ENCODE measurements at places on chromosomes 5 and 9.

GRCh38 chr5:152271420-152271819 lies 133.7 kb downstream of the NMUR2 start:
- DNase-seq, result no peak

GRCh38 chr5:158591301-158591863 lies 508.3 kb downstream of the EBF1 start:
- no peak for DNase-seq

- no peak for DNase-seq
Observed at GRCh38 chr5:101626572-101626971, 669.5 kb downstream of the SLCO4C1 start.

DNA sequence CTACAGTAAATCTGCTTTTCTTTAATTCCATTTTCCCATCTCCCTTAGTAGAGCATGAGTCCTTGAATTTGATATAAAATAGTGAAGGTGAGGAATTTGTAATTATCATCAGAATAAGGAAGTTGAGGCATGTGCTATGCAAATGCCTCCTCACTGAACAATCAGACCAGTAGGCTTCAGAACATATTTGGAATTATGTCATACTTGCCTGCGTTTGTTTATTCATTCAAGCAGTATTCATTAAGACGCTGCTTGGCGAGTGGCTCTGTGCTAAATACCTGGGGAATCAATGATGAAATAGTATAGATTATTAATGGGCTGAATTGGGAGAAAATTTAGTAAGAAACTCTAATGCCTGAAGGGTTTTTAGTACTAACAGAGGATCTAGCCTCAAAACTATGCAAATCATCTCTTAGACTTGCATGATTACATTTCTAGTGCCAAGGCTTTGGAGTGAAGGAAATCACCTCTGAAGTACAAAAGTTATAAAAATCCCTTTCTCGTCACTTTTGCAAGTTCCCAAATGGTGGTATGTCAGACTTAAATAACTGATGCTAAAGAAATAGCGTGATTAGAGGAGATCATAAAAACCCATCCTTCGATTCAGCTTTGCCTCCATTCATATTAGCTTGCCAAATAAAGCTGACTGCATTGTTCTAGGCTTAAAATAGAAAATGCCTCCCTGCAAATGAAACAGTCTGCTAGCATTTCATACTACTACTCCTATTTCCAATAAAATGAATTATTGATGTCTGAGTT lies 141.7 kb downstream of the PCSK5 start:
- DNase-seq, result no peak

- no peak for DNase-seq
Observed at GRCh38 chr5:36158144-36158543, 6.2 kb downstream of the SKP2 start.

DNA sequence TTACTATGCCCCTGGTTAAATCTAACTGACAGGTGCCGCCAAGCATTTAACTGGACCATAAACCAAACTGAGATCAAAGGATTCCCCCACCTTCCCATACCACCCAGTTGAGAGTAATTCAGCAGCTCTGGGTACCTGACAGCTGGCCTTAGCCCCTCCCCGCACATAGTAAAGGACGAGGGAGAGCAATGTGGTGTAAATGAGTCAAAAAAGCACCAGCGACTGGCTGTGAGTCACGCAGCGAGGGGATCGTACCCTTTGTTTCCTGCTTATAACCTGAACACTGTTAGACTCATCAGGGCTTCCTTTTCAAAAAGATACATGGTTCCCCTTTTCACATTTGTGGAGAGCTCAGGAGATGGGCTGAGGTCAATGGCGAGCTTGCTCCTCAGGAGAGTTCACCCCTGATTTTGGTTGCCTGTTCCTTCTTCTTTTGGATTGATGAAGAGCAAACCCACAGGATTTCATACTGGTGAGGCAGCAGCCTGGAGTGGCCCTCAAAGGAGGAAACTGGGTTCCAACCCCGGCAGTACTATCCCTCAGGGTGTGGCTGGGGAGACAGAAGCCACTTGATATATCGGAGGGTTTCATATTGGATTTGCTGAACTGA lies 71.5 kb downstream of the ANKRD33B start:
- DNase-seq, result no peak

DNA sequence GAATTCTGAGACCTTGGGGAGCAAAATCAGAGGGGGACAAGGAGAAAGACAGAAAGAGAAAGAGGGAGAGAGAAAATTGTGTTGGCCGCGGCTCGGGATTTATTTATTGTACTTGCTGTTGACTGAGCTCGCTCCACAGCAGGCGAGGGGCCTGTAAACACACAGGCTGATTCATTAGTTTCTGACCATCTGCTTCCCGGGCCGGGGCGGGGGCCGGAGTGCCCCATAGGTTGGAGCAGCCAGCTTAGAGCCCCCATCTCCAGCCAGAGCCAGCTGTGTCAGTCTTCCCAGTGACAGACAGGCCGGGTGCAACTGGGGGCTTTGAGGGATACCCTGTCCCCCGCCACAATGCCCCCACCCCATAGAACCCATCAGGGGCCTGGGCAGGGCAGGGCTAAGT lies 30.9 kb downstream of the NTNG2 start:
- DNase-seq, result no peak

- peak; percentile 66 for DNase-seq
Observed at GRCh38 chr5:32193591-32193990, 19.5 kb upstream of the GOLPH3 start.

- no peak for DNase-seq
Observed at GRCh38 chr5:121292664-121293063, 559.0 kb upstream of the FTMT start.

DNA sequence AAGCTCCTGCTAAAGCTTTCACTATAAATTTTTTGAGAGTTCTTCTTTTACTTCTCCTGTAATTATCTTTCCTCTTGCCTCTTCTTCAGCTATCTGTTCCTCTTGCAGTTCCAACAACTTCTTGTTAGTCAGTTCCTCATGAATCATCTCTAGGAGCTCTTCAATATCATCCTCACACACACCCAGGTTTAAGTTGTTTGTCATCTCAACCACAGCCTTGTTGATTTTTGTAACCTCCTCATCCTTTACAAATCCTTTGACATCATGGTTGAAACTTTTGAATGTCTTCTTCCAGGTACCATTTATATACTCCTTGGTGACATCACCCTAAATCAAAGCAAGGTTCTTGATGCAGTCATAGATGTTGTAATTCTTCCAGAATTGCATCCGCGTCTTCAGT lies 106.3 kb upstream of the MAMDC2 start:
- no peak for DNase-seq

- no peak for DNase-seq
Observed at GRCh38 chr9:85425153-85425611, 316.6 kb downstream of the AGTPBP1 start.

DNA sequence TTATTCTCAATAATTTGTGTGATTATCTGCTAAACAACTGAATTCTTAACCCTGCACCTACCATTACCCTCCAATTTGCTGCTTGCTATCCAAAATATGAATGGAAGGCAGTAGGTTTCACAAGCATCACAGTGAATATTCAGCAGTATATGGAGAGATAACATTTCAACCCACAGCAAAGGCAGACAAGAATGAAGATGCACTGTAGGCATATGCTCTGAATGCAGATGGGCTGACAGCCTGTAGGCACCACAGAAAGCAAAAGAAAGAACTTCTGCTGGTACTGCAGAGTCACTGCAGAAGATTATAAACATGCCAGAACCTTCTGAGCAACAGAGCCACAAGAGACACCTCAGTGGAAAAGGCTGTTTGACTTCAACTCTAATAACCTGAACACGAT lies 63.6 kb upstream of the SLC12A2 start:
- no peak for DNase-seq

GRCh38 chr9:69149321-69149807 lies 24.7 kb upstream of the TJP2 start:
- no peak for DNase-seq

DNA sequence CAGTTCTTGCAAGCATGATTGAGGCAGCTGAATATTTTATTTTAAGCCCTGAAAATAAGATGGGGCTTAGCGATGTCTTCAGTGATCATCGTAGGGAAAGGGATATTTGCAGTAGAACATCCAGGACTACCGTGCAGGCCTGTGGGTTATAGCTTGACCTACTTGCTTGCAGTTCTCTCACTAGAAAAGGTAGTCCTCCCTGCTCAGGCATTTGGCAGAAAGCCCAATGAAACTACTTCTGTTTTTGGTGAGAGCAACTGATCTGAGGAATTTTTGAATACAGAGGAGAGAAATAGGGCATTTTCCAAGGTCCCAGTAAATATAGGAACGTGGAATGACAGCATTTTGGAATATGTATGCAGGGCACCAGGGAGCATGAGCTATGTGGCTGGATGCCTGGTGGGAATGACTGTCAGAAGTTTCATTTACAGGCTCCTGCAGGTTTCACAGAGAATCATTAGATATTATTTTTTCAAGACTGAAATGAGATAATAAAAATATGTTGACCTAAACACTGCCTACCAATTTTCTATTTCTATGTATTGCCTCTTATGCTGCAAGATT lies 417.9 kb upstream of the ACTBL2 start:
- DNase-seq, result no peak

DNA sequence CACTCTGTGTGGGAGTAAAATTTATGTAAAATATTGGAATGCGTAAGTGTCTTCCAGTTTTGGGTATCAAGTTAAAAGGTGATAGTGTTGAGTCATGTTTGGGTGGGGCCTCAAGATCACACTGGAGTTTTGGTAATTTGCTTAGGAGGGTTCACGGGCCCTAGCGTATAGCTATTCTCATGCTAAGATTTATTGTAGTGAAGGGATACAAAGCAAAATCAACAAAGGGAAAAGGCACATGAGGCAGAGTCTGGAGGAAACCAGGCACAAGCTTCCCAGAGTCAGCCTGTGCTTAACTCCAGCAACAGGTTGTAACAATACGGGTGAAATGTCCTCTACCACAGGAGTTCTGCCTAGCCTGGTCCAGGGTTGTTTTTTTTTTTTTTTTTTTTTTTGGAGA lies 20.2 kb downstream of the HSPA4 start:
- DNase-seq, result no peak

DNA sequence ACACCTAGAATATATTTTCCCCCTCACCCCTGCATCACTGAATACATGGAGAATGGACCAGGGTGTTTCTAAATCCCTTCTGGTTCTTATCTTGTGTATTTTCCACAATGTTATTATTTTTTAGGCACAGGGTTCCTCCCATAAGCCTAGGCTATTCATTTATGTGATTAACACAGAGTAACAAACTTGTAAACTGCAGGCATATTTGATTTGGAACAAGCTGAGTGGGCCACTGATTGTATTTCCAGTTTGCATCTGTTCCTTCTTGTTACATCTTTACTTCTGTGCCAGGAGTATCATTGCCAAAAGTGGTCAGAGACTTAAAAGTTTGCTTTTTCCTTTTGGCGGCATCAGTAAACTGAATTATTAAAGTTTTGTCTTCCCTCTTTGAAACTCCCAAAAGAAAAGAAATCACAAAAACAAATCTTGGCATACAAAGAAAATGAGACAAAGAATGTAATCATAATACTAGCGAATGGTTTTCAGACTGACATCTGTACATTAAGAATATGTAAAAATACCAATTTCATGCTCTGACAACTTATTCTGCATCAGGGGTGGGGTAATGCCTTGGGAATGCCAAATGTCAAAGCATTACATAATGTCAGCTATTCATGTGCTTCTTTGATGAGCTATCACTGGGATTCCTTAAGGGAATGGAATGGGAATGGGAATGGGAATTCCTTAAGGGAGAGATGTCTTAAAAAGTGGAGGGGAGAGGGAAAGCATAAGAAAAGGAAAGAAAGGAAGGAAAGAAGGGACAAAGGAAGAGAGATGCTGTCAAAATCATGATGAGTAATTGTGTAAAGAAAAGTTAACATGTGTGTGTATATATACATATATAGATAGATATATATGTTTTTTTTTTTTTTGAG lies 22.2 kb upstream of the PAX5 start:
- no peak for DNase-seq

DNA sequence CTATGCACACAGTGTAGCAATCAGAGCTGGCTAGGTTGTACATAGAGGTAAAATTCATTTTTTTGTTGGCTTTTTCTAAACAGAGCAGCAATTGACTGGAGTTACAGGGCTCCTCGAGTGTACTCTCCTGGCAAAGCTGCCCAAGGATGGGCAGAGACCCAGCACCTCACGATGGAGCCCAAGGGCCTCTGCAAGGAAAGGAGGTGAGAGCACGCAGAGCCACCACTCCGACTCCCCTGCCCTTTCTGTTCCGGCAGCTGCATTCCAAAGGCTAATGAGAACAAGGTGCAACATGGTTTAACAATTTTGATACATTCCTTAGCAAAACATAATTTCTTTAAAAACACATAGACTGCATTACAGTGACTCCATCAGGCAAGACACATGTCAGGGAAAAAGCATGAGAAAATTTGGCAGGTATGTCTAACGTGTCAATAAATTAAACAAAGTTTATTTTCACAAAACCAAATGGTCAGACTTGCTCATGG lies 47.5 kb downstream of the SAXO1 start:
- no peak for DNase-seq

DNA sequence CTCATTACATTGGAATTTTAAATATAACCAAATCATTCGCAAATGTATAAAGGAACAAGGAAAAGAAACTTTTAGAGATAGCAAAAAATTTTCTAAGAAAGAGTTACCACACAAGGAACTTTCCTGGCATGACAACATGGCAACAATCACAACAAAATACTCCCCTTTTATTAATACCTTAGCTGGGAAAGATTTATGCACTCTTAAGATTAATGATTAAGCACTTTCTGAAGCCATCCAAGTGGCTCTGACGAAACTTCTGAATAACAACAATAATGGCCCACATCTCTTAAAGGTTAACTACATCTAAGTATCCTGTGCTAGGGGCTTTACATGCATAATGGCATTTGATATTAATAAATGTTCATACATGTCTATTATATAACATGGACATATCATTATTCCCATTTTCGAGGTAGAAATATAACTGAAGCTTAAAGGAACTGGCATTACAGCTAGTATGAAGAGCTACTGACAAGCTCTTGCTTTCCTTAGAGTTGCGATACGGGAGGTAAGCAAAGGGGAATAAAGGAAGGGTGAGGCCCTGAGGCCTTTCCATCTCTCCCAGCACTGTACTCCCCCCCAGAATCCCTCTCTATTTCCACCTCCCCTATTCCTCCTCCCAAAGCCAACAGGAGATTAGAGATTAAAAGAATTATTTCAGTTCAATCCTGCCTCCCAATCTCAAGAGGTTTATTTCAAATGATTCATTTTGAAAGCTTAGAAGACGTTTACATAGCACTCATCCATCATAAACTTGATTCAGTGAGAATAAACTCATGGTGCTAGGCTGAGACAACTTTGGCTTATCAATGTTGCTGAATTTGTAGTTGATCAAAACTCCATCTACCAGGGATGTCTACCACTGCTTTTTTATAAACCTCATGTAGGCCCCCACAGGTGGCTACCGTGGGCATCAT lies 9.6 kb downstream of the MTMR12 start:
- no peak for DNase-seq

DNA sequence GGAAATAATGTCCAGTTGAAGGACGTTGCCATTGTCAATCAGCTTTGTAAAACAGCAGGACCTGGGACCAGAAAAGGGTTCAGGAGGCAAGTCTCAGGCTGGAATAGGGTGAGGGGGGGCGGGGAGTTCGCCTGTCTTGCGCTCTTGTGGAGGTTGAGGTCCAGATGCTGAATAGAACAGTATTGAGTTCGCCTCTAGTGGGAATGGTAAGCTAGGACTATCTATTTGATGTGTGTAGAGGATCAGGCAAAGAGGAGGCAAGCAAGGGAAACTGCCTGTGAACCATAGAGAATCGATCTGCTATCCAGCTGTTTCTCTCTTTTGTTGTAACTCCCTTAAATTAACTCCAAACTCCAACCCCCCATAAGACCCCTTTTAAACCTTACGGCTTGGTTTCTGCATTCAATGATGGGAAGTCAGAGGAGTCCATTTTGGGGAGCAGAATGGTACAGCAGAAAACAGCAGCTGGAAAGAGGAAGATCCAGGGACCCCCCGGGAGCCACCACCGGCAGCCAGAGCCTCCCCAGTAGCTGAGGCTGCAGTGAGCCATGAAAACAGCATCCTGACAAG lies 133.7 kb downstream of the SLC28A3 start:
- DNase-seq, result no peak

All from spleen (tissue), 13 donors.